Testis (tissue), 5 donors: ENCODE measurements at places on chromosomes 1 and 21. TPM values are rescaled to one million over a fixed set of nuclear protein-coding genes. Genes with fewer than 3 reads are reported as not detected.

The ADCY10 gene
- 49.7 TPM for polyA plus RNA-seq

The C8A gene
- not detected for polyA plus RNA-seq

The GRHL3 gene
- polyA plus RNA-seq, result 9.5 TPM

The SPRR1A gene
- not detected for polyA plus RNA-seq

The GBP6 gene
- 0.26 TPM for polyA plus RNA-seq

The PTPN22 gene
- polyA plus RNA-seq, result 1.6 TPM

The GJA4 gene
- 10.9 TPM for polyA plus RNA-seq

The ANXA9 gene
- polyA plus RNA-seq, result 5.7 TPM

The TEDDM1 gene
- not detected for polyA plus RNA-seq

The PADI2 gene
- polyA plus RNA-seq, result 3.2 TPM

The RNU1-1 gene
- polyA plus RNA-seq, result 18.9 TPM

The RNF186 gene
- polyA plus RNA-seq, result not detected

The USF1 gene
- polyA plus RNA-seq, result 38.8 TPM

The CIART gene
- polyA plus RNA-seq, result 11.8 TPM

The HSD3B1 gene
- not detected for polyA plus RNA-seq

The HENMT1 gene
- polyA plus RNA-seq, result 126 TPM

The C1orf116 gene
- polyA plus RNA-seq, result 0.88 TPM

The PPIH gene
- polyA plus RNA-seq, result 39.6 TPM

The LIN28A gene
- polyA plus RNA-seq, result 3.6 TPM

The FLG2 gene
- 0.03 TPM for polyA plus RNA-seq

The RBM8A gene
- 123 TPM for polyA plus RNA-seq

The LRRC3 gene
- 4.9 TPM for polyA plus RNA-seq

The TMOD4 gene
- 2.1 TPM for polyA plus RNA-seq

The APOBEC4 gene
- polyA plus RNA-seq, result 23.7 TPM

The CLK2 gene
- polyA plus RNA-seq, result 37.0 TPM
